Left kidney (tissue), 8 donors: ENCODE measurements at places on chromosomes 1 and 21. TPM values are rescaled to one million over a fixed set of nuclear protein-coding genes. Genes with fewer than 3 reads are reported as not detected.

Gene CD244
- 0.15 TPM for polyA plus RNA-seq

Gene SLC16A4
- 112 TPM for polyA plus RNA-seq

DNA sequence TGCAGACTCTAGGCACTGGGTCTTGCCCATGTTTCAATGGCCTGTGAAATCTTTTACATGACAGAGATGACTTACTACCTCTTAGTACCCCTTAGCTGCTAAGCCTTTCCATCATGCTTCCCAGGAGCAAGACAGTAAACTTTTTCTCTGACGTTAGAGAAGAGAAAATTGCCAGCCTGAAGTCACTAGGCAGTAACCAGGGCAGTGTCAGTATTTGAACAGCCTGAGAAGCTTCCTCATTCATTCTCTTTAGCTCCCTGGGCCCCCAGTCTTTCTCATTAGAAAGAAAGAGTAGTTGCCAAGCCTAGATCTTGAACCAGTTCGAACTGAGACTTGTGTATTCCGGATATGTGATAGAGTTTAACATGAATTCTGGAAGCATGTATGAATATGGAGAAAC lies 99.2 kb downstream of the ERG start:
- no peak for DNase-seq

GRCh38 chr1:17829579-17829978 lies 74.4 kb downstream of the ACTL8 start:
- no peak for DNase-seq

DNA sequence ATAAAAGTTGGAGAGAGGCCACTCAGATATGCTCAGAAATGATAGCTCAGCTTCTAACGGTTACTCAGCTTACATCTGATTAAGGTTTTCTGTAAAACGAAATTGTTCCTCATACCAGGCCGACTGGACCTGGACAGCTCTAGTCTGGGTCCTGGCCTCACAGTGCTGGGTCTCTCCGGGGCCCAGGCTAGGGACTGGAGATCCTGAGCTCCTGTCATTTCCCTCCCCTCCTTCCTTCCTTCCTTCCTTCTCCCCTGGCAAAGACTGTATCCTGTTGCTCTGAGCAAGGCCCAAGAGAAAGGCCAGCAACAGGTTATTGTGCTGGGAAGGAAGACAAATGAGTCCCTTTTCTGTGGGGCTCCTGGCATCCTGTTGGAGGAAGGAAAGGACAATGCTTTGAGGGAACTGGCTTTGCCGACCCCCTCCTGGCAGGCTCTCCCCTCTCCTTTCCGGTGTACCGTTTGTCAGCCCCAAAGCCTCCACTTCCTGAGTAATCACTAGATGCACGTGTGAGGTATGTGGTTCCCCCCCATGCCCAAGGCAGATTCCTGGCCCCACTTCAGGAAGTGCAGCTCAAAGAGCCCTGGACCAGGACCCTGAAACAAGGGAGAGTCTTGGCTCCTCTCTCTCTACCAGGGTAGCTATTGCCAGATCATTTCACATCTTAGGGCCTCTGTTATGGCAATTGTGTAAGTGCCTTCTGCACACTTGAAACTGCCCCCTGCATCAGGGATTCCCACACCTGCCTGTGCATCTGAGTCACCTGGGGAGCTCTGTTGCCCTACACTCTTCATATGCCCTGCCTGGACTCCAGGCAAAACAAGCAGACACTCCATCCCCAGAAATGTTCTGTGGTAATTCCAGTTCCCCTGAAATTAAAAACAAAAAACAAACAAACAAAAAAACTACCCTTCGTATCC lies 212.7 kb upstream of the FGGY start:
- no peak for DNase-seq

DNA sequence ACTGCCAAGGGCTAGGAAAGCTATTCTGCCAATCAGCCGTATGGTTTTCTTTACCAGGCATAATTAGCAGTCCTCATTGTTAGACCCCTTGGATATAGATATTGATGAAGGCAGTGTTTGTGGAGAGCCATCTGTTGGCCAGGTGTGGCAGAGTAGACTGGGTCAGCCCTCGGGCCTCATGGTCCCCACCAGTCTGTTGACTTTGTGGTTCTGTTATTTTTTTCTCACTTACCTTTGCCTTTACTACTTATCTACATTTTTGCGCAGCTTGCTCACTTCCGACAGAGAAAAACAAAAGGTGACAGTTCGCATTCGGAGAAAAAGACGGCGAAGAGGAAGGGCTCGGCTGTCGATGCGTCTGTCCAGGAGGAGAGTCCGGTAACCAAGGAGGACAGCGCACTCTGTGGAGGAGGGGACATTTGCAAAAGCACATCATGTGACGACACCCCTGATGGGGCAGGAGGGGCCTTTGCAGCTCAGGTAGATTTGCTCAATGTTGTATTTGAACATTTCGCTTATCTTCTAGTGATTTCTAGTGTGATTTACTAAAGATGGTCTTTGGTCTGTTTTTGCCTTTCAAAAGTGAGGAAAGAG lies 2.3 kb downstream of the PCNT start:
- no peak for DNase-seq

Gene RGS4
- 11.0 TPM for polyA plus RNA-seq

DNA sequence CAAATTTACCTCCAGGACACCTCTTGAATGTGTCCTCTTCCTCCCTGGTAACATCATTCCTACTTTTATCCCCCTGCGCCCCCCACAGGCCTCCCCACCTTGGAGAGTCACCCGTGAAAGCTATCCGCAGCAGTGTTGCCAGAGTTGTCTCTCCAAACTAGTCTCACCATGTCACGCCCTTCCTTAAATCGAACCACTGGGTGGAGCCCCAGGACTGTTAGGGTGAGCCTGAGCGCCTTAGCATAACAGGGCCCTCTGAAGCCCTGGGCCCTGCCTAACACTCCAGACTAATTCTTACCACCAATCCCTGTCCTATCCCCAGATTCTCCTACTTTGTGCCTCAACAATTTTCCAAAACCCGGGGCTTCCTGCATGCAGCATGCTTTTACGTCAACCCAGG lies 35.0 kb downstream of the HSD3B2 start:
- no peak for DNase-seq

DNA sequence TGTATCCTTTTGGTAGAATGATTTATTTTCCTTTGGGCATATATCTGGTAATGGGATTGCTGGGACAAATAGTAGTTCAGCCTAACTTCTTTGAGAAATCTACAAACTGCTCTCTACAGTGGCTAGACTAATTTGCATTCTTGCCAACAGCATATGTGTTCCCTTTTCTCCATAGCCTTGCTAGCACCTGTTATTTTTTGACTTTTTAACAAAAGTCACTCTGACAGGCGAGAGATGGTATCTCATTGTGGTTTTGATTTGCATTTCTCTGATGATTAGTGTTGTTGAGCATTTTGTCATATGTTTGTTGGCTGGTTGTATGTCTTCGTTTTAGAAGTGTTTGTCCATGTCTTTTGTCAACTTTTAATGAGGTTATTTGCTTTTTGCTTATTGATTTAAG lies 99.8 kb downstream of the UCK2 start:
- DNase-seq, result no peak

Gene DIRAS3
- polyA plus RNA-seq, result 3.1 TPM

Gene MTARC2
- polyA plus RNA-seq, result 61.5 TPM

Gene IPO9
- 90.2 TPM for polyA plus RNA-seq

DNA sequence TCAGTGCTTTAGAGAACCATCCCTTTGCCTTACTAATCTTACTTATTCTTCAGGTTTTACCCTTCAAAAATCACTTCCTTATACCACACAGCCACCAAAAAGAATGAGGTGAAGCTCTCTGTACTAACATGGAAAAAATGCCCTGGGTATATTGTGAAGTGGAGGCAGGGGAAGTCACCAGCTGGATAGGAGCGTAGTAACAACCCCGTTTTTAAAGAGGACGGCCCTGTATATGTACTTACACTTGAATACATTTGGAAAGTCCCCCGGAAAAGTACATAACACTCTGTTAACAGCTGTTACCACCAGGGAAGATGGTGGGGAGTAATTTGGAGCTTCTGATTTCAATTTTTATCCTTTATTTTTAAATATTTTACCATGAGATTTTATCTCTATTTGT lies 28.2 kb upstream of the KHDRBS1 start:
- DNase-seq, result no peak

GRCh38 chr1:29756085-29756484 lies 519.8 kb downstream of the PTPRU start:
- DNase-seq, result no peak

Gene GLIS1
- 2.5 TPM for polyA plus RNA-seq

DNA sequence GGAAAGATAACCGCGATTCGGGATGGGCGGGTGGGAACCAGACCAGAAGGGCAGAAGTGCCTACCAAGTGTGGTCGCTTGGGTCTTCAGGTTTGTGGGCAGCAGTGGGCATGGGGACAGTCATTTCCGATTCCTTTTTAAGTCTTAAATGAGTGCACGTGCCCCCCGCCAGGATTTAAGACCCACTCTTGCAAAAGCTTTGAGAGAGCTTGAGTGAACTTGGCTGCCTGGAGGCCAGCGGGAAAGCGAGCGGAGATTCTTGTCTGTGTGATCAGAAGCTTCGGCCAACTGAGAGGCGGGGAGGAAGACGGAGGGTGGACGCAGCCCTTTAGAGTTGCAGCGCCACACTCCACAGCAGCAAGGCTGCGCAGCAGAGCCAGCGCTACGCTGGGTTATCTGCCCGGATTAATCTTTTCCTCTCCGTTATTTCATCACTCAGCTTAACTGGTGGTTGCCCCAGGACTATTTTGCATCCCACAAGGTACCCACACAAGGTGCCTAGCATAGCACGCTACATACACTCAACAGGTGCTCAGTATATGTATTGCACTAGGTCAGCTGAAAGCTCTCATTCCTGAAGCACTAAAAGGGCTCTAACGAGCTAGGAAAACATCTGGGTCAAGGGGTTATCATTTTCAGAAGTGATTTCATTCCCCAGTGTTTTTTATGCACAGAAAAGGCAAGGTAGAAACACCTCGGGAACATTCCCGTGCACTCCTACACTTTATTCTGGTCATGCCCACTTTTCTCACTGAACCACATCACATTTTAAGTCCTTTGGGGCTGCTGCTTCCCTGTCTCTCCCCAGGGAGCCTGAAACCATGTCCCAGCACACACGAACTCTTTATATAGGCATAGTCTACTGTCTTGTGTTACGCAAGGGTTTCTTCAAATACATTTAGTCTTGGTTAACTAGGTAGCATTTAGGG lies 1.5 kb upstream of the BATF3 start:
- DNase-seq, result no peak

- DNase-seq, result no peak
These were observed 7.5 kb downstream of the TARDBP start for GRCh38 chr1:11019971-11020370.

DNA sequence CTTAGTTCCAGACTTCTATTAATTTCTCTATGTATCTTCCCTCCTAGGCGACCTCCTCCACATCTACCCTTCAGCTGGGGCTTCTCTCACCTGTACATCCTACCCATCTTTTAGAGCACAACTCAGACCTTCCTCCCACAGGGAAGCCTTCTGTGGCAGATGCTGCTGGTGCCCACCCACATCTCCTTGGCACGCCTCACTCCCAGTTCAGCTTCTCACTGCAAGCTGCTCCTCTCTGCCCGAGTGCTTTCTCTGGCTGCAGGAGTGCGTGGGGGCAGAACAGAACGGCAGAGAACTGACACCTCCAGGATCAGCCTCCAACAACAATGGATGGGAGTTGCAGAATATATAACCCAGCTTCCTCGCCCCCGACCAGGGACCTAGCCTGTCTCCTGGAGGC lies 36.5 kb downstream of the ZBTB18 start:
- DNase-seq, result no peak

DNA sequence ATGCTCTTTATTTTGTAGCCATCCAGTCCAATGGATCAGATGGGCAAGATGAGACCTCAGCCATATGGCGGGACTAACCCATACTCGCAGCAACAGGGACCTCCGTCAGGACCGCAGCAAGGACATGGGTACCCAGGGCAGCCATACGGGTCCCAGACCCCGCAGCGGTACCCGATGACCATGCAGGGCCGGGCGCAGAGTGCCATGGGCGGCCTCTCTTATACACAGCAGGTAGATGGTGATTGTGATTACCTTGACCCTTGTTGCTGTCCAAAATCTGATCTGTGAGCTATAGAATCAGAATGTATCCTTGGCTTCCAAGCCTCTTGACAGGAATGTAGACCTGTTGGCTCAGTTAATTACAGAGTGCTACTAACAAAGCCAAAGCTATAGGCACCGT lies 33.8 kb downstream of the ARID1A start:
- no peak for DNase-seq

- no peak for DNase-seq
These were observed 2.1 kb downstream of the SLC22A15 start for GRCh38 chr1:115978292-115978941.

DNA sequence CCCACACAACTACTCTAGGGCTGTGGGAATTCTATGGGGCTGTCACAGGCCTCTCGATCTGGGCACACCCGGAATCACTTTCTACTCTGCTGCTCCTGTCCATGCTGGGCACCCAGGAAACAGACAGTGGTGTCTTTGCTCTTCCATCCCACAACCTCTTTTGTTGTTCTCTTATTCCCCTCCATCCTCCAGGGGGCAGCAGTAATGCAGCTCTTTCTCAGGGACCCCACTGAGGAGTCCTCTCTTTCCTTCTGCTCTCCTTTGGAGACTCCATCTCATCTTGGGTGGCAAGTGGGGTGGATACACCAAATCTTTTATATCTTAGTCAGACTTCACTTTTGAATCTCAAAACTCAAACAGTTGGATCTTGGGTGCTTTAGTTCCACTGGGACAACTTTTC lies 206.3 kb downstream of the HS2ST1 start:
- DNase-seq, result no peak

GRCh38 chr1:237004116-237004515 lies at the start of gene MT1HL1:
Gene MT1HL1 (minus strand): TSS chr1:237004441. CDS start chr1:237004372, 69 bp downstream.
- no peak for DNase-seq

- no peak for DNase-seq
These were observed 1.1 kb downstream of the IGSF8 start for GRCh38 chr1:160097151-160097910.

- no peak for DNase-seq
These were observed 43.8 kb downstream of the MACO1 start for GRCh38 chr1:25474439-25475047.

DNA sequence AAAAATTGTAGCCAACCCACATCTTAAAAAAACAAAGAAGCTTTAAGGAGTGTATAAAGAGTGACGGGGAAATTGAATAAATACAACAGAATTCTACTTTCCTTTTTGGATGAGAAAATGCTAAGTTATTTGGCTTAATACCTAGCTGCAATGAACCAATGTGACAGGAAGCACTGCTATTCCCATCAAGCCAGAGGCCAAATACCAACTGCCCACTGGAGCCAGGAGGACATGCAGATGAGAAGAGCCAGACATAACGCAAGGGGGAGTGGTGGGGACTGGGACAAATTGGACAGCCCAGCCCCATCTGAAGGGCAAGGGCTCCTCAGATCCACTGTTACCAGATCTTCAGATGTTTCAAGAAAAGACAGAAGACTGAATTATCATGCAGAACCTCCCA lies 25.7 kb downstream of the DNAJC11 start:
- DNase-seq, result no peak

Gene KIF17
- polyA plus RNA-seq, result 4.3 TPM

Gene EXTL2
- polyA plus RNA-seq, result 74.6 TPM
